ENCODE measurements at places on chromosomes 4 and X. TPM values are rescaled to one million over a fixed set of nuclear protein-coding genes. Genes with fewer than 3 reads are reported as not detected.

GRCh38 chrX:38919202-38919601 is 117.9 kb downstream of the MID1IP1 start:
- H3K4me3 ChIP-seq, result no peak overlapping the region
- H3K36me3 ChIP-seq, result no peaks in the 10 kb centered on the region
- no peaks in the 10 kb centered on the region for H3K27me3 ChIP-seq

DNA sequence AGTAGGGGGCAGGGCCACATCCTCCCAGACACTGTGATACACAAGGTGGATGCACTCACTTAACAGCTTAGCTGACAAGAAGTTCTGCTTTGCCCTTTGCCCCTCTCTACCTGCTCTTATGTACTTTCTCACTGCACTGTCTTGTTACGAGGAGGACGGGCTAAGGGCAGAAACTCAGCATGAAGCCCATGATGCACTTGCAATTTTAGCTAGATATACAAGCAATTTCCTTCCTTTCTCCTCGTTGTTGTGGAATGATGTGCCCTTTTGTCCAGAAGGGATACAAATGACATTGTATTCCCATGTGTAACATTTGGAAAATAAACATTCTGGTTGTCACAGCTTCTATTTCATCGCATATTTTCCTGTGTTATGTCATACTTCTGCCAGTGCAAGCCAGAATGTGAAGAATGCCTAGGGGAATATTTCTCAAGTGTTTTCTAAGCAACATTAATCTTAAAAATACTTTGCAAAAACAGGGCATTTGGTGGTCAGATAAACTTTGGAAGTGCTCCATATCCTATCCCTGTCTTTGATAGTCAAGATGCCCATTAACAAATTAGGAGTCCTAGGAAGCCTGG is 47.2 kb downstream of the MAOA start:
- no peaks in the 10 kb centered on the region for H3K27me3 ChIP-seq
- H3K4me1 ChIP-seq, result peaks cover 4% of the 10 kb centered on the region
- H3K4me3 ChIP-seq, result no peak overlapping the region
- DNase-seq, result no peak
- H3K27ac ChIP-seq, result peak overlapping the region; percentile 77

DNA sequence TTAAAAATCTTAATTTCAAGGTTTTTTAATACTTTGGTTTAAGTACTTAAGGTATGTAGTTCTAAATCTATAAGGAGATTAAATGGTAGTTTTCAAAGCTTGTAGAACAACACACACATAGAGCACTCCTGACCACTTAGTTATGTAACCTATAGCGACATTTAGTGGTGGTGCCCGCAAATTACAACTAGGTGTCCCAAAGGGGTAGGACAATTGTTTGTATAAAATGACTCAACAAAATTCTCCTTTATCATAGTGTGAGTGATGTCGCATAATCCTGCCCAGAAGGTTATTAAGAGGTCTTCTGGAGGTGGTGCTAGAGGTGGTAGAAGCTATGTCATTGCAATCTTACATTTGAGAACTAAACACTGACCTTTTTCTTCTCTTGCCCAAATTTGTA is 373.0 kb upstream of the RASGEF1B start:
- H3K4me3 ChIP-seq, result no peak overlapping the region
- DNase-seq, result no peak
- H3K36me3 ChIP-seq, result no peaks in the 10 kb centered on the region
- no peaks in the 10 kb centered on the region for H3K27me3 ChIP-seq

DNA sequence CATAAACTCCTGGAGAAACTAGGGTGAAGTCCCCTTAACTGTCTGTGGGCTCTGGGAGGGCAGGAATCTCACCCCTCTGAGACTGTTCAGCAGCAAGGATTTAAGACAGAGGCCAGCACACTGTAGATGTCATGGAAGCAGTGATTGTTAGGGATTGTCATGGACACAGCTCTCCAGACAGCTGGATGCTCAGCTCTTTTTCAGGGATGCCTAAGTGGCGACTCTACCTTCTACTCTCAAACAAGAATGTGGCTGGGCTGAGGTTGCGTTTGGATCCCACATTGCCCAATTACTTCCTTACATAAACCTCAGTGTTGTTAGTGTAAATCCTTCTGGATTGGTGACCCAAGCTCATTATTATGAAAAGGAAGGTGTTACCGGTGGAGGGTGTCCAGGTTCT is 291.9 kb upstream of the VCX3A start:
- H3K27ac ChIP-seq, result no peak overlapping the region
- DNase-seq, result no peak
- H3K4me1 ChIP-seq, result no peaks in the 10 kb centered on the region

SLC6A8 gene
- 19.5 TPM for total RNA-seq

- peaks cover 16% of the 10 kb centered on the region for H3K4me1 ChIP-seq
- no peak overlapping the region for H3K4me3 ChIP-seq
- no peaks in the 10 kb centered on the region for H3K27me3 ChIP-seq
- no peaks in the 10 kb centered on the region for H3K36me3 ChIP-seq
- DNase-seq, result no peak
Observed at GRCh38 chr4:78297116-78297800, 240.1 kb downstream of the FRAS1 start.

- no peak overlapping the region for H3K4me3 ChIP-seq
- H3K36me3 ChIP-seq, result no peaks in the 10 kb centered on the region
- no peaks in the 10 kb centered on the region for H3K27me3 ChIP-seq
Observed at GRCh38 chr4:123787512-123788080, 391.0 kb downstream of the SPRY1 start.

- no peak overlapping the region for H3K4me3 ChIP-seq
- no peaks in the 10 kb centered on the region for H3K36me3 ChIP-seq
- H3K4me1 ChIP-seq, result no peaks in the 10 kb centered on the region
- no peak for DNase-seq
Observed at GRCh38 chrX:134718105-134718965, 60.1 kb upstream of the PLAC1 start.

DNA sequence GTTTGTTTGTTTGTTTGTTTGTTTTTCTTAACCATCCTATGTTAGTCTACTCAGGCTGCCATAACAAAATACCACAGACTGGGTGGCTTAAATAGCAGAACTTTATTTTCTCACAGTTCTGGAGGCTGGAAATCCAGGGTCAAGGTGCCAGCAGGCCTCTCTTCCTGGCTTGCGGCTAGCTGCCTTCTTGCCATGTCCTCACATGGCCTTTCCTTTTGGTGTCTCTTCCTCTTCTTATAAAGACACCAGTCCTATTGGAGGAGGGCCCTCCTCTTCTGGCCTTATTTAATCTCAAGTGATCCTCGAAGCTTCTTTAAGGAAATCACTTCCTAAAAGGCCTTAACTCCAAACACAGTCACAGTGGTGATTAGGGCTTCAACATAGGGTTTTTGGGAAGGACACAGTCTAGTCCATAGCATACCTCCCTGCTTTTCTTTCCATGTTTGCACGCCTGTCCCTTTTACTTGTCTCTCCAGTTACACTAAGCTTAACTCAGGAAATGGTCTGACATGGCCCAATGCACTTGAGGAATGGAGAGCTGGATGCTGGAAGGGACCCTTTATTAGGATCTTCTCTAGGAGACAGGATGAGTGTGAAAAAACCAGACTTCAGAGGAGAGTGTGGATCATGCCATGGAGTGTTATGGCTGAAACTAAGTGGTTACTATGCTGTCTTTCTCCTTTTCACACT is 36.0 kb upstream of the MGST2 start:
- no peaks in the 10 kb centered on the region for H3K27me3 ChIP-seq
- no peak for DNase-seq
- H3K27ac ChIP-seq, result no peak overlapping the region

CENPVL2 gene
- total RNA-seq, result not detected

GRCh38 chr4:101475246-101475645 is 127.9 kb upstream of the PPP3CA start:
- H3K36me3 ChIP-seq, result no peaks in the 10 kb centered on the region
- no peak overlapping the region for H3K27ac ChIP-seq

- H3K27ac ChIP-seq, result no peak overlapping the region
- no peaks in the 10 kb centered on the region for H3K4me1 ChIP-seq
- H3K36me3 ChIP-seq, result no peaks in the 10 kb centered on the region
- no peaks in the 10 kb centered on the region for H3K27me3 ChIP-seq
- H3K4me3 ChIP-seq, result no peak overlapping the region
Observed at GRCh38 chrX:42022158-42022557, 98.8 kb upstream of the CASK start.

DNA sequence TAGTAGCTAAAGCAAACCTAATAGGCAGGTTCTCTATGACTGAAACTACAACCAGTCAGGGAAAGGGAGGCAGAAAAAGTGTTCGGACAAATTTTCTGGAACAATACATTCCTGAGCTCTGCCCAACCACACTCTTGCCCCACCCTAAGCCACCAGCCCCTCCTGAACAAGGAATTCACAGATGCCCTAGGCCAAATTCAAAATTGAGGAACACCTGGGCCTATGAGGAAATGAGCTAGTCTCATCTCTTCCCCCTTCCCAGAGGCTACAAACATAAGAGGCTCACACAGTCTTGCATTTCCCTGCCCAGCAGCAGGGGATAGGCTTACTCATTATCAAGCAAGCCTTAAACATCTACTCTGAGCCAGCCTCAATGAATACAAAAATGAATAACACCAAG is 284.7 kb downstream of the ZNF674 start:
- H3K27ac ChIP-seq, result peak overlapping the region; percentile 75
- H3K4me3 ChIP-seq, result no peak overlapping the region
- peaks cover 36% of the 10 kb centered on the region for H3K4me1 ChIP-seq
- no peak for DNase-seq

- no peaks in the 10 kb centered on the region for H3K36me3 ChIP-seq
- no peak for DNase-seq
- H3K4me1 ChIP-seq, result peaks cover 11% of the 10 kb centered on the region
- H3K27ac ChIP-seq, result no peak overlapping the region
Observed at GRCh38 chrX:44483965-44484606, 58.6 kb downstream of the FUNDC1 start.

GRCh38 chr4:188879598-188879997 is 740.4 kb downstream of the TRIML1 start:
- no peak overlapping the region for H3K27ac ChIP-seq
- no peak for DNase-seq
- H3K36me3 ChIP-seq, result no peaks in the 10 kb centered on the region
- H3K4me1 ChIP-seq, result no peaks in the 10 kb centered on the region
- H3K27me3 ChIP-seq, result no peaks in the 10 kb centered on the region

DNA sequence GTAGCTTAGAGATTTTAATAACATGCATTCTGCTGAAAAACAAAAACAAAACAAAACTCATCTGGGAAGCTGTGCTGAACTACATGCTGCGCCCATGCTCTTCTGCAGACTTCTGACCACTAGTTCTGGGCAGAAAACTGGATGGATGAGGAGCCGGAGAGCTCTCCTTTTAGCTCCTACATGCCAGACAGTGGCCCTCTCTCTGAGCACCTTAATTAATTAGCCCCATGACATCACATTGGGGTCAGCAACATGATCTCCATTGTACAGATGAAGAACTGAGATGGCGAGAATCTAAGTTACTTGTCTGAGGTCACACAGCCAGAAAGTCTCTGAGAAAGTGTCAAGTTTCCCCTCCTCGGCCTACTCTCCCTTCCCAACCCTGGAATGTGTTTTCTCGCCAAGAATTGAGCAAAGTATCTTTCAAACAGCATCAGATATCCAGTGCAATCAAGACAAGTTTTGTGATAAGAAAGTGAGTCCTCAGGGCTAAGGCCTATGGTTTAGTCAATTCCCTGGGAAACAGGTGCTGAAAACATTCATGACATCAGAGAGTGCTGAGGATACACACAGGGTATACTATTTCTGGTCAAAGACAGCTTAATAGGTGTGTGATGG is 21.6 kb downstream of the SCD5 start:
- H3K36me3 ChIP-seq, result no peaks in the 10 kb centered on the region
- H3K27ac ChIP-seq, result no peak overlapping the region
- no peak overlapping the region for H3K4me3 ChIP-seq
- no peaks in the 10 kb centered on the region for H3K4me1 ChIP-seq
- no peaks in the 10 kb centered on the region for H3K27me3 ChIP-seq
- no peak for DNase-seq

DNA sequence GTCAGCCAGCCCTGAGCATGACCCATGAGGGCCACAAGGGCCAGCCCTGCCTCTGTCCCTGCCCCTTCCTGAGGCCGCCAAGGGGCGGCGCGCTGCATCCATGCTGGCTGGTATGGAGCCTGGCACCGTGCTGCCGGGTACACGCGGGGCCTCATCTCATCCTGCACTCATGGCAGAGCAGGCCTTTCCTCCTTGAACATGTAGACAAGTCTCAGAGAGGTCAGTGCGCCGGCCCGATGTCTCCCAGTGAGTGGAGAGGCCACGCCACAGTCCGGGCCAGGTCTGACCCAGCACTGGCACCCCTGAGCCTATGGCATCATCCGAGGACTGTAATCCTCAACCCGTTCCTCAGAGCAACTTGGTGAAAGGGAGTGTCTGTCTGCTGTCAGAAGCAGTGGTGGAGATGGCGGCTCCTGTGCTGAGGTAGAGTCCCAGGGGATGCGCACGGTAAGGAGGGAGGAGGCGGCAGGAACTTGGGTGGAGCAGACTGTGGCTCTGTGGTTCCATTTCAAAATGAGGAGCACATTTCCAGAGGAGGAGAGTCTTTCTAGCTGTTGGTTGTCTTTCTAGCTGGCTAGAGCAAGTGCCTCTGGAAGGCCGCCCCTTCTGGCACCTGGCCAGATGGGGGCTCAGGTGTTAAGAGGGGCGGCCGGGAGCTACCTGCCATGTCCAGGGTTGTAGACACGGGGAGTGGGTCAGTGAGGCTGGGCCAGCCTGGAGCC is 32.8 kb downstream of the TRMT44 start:
- H3K4me3 ChIP-seq, result no peak overlapping the region
- no peaks in the 10 kb centered on the region for H3K27me3 ChIP-seq
- no peaks in the 10 kb centered on the region for H3K4me1 ChIP-seq
- peaks cover 10% of the 10 kb centered on the region for H3K36me3 ChIP-seq

PRR32 gene
- total RNA-seq, result not detected

FAT1 gene
- total RNA-seq, result 62.6 TPM

WNK3 gene
- total RNA-seq, result 0.53 TPM

CCDC158 gene
- total RNA-seq, result not detected

PFKFB1 gene
- not detected for total RNA-seq

UCHL1 gene
- total RNA-seq, result 9.3 TPM

PAGE2B gene
- not detected for total RNA-seq

CWH43 gene
- total RNA-seq, result 18.6 TPM

- no peaks in the 10 kb centered on the region for H3K36me3 ChIP-seq
- DNase-seq, result no peak
- H3K27me3 ChIP-seq, result no peaks in the 10 kb centered on the region
- H3K4me3 ChIP-seq, result no peak overlapping the region
- H3K4me1 ChIP-seq, result no peaks in the 10 kb centered on the region
Observed at GRCh38 chr4:151991001-151991883, 230.4 kb upstream of the GATB start.

- no peaks in the 10 kb centered on the region for H3K4me1 ChIP-seq
- no peaks in the 10 kb centered on the region for H3K36me3 ChIP-seq
- no peaks in the 10 kb centered on the region for H3K27me3 ChIP-seq
- no peak overlapping the region for H3K27ac ChIP-seq
- H3K4me3 ChIP-seq, result no peak overlapping the region
- DNase-seq, result no peak
Observed at GRCh38 chr4:83019794-83020494, 9.3 kb upstream of the LIN54 start.

Measured in esophagus squamous epithelium (tissue), 5 donors.